NCI-H1417 treated with DMSO at 0.1 percent for 48 hours (cell line): ENCODE measurements at places on chromosomes 6 and 20.

DNA sequence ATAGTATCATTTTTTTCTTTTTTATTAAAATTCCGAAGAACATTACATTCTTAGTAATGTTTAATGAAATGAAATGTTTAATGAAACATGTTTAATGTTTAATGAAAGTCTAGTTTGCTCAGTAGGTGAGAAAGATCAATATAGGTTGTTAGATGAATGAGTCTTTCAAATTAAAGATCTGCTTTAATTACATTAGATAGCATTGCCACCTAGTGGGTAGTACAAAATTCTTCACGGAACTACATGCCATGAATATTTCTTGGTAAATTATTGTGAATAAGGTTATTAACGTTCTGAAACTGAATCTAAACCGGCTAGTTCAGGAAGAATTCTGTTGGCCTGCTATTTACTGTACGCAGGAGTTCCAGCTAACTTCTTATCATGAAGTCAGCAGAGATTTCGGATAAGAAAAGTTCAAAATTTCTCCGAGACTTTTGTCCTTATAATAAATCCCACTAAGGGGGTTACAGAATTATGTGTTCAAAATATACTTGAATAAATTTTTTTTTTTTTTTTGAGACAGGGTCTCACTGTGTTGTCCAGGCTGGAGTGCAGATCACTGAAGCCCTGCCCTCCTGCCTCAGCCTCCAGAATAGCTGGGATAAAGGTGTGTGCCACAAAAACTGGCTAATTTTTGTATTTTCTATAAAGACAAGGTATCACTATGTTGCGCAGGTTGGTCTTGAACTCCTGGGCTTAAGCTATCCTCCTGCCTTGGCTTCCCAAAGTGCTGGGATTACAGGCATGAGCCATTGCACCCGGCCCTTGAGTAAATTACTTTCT lies 7.9 kb upstream of the GMNN start:
- no peak for DNase-seq

- no peak for DNase-seq
Observed at GRCh38 chr20:45452772-45453691, 16.5 kb upstream of the WFDC2 start.

GRCh38 chr6:84074988-84075781 lies 41.6 kb downstream of the MRAP2 start:
- DNase-seq, result no peak

DNA sequence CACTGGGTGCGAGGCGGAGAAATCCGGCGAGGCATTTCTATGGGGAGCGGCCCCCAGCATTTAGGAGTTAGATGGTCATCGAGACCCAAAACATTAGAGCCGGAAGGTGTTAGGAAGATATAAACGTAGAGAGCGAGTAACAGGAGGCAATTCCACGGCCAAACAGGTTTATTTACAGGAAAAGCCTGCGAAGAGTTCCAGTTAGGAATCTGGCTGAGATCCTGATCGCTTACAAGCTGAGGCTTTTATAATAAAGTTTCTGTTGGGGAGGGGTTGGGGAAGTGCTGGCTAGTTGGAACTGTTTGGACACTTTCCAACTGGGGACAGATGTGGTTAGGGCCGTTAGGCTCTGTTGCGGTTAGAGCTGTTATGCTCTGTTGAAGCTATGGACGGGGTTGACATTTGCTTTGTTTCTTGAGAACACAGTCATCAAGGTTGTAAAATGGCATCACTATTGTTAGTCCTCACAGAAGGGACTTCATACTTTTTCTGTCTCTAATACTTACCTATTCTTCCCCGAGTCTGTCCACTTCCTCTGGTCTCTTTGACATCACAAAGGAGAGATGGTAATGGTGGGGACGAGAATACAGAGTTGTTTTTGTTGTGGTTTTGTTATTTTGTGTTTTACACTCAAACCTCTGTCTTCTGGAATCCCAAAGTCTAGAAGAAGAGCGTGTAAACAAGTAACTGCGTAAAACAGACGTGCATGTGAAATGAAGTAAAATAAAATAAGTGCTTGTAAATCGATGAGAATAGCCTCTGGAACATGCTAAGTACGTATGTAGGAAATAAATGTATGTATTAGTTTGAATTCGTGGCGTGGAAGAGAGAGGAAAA lies 554 bp upstream of the ZSCAN31 start:
- DNase-seq, result no peak

DNA sequence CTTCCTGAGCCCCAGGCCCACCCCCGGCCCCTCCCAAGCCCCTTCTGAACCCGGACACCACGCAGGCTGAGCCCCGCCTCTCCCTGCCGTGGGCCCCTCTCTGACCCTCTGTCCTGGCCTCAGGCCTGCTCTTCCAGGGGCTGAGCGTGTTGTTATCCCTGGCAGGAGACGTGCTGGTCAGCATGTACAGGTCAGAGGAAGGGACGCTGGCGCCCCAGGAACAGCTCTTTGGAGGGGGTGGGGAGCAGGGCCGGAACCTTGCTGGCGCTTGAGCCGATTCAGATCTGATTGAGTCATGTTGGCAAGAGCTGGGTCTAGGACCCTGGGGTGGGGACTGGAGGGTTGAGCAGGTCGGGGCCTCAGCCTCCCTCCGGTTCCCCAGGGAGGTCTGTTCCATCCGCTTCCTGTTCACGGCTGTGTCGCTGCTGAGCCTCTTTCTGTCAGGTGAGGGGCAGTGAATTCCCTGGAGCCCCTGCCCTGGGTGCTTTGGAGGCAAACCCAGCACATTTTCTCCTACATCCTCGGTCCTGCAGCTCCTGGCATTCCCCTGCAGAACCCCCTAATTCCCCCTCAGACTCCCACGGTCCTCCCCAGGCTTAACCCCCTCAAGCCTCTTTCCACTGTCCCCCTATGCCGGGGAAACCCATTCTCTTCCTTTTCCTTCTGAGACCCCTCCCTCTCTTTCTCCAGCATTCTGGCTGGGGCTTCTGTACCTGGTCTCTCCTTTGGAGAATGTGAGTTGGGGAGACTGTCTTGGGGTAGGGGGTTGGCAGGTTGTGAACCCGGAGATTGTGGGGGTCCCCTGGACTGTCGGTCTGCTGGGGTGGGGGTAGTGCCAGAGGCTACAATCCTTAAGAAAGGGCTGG lies 2.0 kb downstream of the SPAG4 start:
- DNase-seq, result no peak

GRCh38 chr6:119273272-119274196 lies 76.0 kb downstream of the MAN1A1 start:
- no peak for DNase-seq

DNA sequence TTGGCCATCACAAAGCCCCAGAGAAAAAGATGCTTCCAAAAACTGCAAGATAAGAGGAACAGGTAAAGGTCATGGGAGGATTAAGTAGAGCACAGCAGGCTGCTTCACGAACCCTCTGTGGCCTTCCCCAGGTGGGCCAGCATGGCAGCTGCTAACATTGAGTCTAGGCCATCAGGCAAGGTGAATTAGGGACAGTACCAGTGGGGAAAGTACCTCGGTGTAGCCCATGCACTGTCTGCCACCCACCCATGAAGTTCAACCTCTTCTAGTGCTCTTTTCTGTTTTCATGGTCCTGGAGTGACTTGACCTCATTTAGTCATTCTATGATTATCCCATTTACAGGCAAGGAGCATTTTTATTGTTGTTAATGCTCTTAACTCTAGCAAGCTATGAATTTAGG lies 108.6 kb upstream of the DUSP22 start:
- DNase-seq, result no peak

DNA sequence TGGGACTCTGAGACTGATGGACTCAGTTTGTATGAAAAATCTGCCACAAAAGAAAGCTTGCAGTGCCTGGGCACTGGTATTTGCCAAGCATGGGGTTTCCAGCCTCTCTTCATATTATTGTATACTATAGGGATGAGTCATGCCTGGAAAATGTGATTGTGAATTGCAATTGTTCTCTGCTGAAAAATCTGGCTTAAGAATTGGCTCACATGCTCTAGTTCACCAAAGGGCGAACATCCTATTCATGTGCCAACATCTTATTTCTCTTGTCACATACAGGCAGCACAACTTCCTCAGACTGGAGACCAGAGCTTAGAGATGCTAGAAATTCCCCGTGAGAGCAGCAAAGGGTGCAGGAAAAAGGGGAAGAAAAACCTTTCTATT lies 103.6 kb upstream of the KCNK16 start:
- DNase-seq, result no peak

DNA sequence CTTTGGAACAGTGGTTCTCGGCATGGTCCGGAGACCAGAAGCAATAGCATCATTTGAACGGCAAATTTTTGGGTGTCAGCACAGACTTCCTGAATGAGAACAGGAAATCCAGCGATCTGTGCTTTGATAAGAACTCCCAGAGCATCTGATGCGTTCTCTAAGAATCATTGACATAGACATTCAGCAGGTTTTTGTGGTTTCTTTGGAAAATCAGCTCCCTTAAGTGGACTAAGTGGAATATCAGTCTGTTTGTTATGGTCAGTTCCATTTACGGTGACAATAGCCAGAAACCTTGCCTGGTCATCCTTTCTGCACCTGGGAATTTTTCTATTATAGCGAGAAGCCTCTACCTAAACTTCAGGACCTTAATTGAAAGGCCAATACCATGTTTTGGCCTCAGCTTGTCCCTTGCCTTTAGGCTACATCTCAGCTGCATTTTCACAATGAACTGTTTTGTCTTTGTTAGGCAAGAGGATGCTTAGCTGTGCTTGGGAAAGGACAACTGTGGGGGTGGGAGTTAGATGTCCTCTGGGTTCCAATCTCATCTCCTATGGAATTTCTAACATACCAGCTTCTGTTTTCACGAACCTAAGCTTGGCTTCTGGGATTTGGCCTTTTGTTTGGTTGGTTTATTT lies 299.7 kb downstream of the CDKAL1 start:
- DNase-seq, result no peak

- DNase-seq, result no peak
Observed at GRCh38 chr20:64222291-64222735, 33.2 kb upstream of the PCMTD2 start.

DNA sequence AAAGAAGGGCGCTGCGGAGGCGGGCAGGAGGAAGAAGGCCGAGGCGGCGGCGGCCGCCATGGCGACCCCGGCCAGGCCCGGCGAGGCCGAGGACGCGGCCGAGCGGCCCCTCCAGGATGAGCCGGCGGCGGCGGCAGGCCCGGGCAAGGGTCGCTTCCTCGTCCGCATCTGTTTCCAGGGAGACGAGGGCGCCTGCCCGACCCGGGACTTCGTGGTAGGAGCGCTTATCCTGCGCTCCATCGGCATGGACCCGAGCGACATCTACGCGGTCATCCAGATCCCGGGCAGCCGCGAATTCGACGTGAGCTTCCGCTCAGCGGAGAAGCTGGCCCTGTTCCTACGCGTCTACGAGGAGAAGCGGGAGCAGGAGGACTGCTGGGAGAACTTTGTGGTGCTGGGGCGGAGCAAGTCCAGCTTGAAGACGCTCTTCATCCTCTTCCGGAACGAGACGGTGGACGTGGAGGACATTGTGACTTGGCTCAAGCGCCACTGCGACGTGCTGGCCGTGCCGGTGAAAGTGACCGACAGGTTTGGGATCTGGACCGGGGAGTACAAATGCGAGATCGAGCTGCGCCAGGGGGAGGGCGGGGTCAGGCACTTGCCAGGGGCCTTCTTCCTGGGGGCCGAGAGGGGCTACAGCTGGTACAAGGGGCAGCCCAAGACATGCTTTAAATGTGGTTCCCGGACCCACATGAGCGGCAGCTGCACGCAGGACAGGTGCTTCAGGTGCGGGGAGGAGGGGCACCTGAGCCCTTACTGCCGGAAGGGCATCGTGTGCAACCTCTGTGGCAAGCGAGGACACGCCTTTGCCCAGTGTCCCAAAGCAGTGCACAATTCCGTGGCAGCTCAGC lies 780 bp downstream of the ZCCHC3 start:
- DNase-seq, result no peak

DNA sequence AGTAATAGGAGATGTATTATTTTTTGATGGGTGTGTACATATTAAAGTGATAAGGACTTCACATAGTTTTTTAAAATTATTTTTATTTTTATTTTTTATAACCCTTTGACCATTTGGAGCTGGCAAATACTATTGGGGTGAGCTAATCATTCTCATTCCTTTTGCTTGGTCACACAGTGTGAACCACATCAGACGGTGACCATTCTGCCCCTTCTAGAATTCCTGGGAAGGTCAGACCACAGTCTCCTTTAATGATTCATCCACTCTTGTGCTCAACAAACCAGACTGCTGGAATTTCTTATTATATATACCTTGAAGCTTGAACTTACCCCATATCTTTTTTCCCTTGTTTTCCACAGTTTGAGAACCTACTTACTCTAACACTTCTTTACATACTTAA lies 23.9 kb upstream of the PRL start:
- no peak for DNase-seq

DNA sequence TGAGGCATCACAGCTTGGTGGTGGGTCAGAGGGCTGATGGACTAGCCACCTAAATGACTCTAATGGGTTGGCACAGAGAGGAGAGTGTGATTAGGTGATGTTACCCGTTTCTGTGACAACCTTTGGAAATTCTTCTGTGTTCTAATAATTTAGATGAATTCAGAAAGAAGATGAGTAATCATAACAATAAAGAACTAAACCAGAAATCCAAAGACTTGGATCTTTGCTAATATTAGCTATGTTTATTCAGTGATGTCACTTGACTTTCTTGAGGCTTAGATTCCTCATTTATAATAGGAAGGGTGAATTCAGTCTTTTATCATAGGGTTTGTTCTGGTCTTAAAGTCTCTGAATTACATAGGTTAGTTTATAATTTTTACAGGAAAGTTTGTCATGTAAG lies 19.9 kb downstream of the CRYBG1 start:
- no peak for DNase-seq

- no peak for DNase-seq
Observed at GRCh38 chr6:118511930-118512715, 36.0 kb upstream of the PLN start.

DNA sequence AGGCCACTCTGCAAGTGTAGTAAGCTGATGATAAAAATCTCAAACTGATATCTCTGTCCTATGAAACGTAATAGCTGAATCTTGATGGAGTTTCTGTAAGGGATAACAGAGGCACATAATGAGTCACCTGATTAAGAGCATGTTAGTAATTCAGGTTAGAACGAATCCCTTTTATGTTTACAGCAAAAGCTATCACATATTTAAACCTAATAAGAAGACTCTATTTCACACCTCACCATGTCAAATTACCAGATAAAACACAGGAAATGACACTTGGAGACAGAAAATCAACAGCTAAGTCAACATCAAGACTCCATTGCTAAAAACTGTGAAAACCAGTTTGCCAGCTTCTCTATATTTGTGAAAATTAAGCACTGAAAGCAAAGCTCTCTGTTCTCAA lies 11.8 kb downstream of the CST7 start:
- no peak for DNase-seq

- DNase-seq, result no peak
Observed at GRCh38 chr6:35543459-35544193, 30.9 kb upstream of the TULP1 start.
